ENCODE measurements at places on chromosomes 13 and 19.

- DNase-seq, result no peak
These were observed 106.2 kb downstream of the VWA8 start for GRCh38 chr13:41854758-41855157.

DNA sequence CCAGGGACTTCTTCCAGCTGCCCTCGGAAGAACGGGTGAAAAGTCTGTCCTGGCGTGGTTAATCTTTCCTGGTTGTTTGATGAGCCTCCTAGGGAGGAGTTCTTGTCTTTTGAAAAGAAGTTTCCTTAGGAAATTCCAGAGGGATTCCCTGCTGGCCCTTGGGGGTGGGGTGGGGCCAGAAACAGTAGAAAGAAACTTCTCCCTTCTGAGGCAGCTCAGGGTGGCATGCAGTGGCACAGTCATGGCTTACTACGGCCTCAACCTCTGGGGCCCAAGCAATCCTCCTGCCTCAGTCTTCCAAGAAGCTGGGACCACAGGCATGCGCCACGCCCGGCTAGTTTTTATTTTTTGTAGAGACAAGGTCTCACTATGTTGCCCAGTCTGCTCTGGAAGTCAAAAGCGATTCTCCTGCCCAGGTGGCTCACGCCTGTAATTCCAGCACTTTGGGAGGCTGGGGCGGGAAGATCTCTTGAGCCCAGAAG, 1.5 kb downstream of the ZNF101 start:
- no peak for DNase-seq

DNA sequence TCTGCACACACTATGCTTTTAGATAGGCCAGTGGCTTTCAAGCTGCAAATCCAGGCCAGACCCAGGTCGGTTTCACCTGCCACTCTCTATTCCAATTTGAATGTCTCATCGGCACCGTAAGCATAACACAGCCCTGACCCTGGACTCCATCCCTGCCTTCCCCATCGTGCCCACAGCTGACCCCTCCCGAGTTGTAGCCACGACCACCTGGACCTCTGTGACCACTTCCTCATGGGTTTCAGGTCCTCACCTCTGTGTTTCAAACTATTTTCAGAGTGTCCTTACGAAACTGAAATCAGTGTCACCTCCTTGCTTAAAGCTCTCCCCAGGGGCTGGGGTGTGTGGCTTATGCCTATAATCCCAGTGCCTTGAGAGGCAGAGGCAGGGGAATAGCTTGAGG, 9.0 kb upstream of the HSH2D start:
- no peak for DNase-seq

- DNase-seq, result no peak
These were observed at the start of gene FXYD1 for GRCh38 chr19:35138305-35138892. Gene FXYD1 (plus strand): TSS chr19:35138824. CDS start chr19:35140080, 1,256 bp downstream.

- no peak for DNase-seq
These were observed 368.9 kb downstream of the COG6 start for GRCh38 chr13:40024204-40024966.

Measured in NCI-H1436 treated with DMSO at 0.1 percent for 48 hours (cell line).